Liver (tissue), 10 donors: ENCODE measurements at places on chromosomes 4 and X. TPM values are rescaled to one million over a fixed set of nuclear protein-coding genes. Genes with fewer than 3 reads are reported as not detected.

The PABPC1L2B gene
- total RNA-seq: not detected

The CT45A6 gene
- not detected for total RNA-seq

DNA sequence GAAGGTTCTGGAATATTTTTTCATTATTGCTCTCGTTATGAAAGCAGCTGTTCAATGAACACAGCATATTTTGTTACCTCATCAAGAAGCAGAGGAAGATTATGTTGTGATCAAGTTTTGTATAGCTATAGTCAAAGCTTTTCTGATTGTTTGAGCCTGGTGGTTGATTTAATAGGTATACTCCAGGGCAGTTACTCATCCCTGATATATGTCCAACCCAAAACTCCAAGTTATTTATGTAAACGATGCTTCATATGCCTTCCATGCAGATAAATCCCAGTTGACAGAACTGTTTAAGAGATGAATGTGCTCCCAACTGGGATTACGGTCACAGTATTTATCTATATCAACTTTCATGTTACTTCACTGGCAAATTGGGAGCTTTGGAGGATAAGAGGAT, 19.1 kb downstream of the NAA11 start:
- DNase-seq: no peak

DNA sequence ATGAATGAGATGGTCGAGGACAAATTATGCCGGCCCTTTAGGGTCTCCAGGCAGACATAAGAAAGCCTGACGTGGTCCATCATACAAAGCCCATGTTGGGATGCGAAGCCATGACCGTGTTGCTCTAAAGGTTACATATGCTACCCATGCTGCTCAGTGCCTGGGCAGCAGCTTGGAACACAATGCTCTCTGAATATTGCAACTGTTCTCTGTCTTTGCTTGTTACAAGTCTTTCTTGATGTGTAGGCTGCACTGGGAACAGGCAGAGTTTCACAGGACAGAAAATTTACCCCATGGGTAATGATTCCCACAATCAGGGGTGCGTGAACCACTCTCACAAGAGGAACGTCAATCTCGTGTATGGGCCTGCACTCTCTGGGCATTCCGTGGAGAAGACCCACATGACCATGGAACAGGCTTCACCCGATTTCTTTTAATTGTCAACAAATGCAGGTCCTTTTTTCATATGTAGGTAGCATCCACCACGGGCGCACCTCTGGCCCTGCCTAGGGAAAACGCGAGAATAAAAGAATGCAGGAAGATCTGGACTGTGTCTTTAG, 66.3 kb downstream of the NBDY start:
- DNase-seq: no peak

DNA sequence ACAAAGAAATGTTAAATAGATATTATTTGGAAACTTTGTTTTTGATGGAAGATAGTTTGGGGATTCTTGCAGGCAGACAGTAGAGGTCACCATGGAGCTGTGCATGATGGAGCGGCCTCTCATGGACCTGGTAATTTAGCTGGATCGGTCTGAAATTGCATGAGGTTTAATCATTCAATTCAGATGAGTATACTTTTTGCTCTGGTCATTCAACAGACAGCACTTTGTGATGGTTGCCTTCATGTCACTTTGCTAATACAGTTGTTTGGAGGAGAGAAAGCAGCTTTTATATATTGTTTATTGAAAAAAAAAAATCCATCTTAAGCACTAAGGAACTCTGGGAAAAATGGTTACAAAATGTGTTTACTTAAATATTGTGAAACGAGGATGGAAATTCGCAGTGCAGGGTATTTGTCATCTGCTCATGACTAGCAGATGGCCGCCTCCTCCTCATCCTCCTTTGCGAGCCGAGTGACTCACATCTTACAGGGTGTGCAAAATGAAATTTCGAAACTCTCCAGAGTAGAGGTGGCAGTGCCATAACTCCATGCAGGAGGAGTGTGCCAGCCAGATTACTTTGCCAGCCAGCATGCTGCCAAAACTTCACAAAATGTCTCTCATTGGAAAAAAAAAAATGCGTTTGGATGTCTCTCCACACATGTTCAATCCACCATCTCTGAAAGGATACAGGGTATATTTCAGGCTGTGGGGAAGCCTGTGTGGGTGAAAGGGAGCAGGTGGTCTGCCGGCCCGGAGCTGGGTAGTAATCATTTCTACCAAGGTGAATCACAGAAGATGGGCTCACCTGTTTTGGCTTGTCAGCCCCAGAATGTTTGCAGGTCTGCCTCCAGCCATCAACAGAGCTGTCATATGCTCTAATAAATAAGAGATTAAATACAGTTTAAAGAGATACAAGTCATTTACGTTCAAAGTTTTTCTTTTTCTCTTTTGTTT, 314.9 kb upstream of the DIPK2B start:
- no peak for DNase-seq

The BEND4 gene
- 0.28 TPM for total RNA-seq

DNA sequence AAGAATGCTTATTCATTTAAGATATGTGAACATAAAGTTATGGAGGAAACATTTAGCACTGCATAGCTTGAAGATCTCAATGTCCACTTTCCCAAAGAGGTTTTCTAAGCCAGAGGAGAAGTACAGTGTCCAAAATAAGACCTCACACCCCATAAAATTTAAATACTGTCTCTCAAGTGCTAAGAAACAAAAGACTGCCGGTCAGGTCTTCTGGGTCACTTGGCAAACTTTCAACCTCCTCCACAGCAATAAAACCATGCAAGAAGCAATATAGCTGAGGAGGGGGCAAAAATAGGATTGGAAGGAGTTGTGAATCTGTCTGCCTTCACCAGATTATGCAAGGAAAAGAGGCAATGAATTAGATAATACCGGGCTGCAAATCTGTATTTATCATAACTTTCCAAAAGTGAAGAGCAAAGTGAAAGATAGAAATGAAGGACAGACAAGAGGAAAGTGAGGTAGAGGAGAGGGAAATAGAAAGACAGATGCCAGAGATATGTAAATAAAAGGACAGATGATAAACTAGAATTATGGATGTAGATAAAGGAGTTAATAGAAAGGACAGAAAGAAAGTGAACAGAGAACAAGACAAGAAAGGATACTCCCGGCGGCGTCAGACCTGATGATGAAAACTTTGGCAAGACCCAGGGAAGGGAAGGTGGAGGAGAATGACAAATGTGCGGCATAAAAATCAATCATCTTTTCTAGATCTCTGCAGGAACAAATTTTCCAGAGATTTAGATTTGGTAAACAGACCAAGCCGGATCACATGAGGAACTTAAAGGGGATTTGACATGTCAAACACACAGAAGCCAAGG, 152.7 kb upstream of the FAM241A start:
- no peak for DNase-seq

- DNase-seq: no peak
Observed at GRCh38 chrX:72545990-72546389, 26.7 kb downstream of the HDAC8 start.

The SORCS2 gene
- total RNA-seq: 1.3 TPM

DNA sequence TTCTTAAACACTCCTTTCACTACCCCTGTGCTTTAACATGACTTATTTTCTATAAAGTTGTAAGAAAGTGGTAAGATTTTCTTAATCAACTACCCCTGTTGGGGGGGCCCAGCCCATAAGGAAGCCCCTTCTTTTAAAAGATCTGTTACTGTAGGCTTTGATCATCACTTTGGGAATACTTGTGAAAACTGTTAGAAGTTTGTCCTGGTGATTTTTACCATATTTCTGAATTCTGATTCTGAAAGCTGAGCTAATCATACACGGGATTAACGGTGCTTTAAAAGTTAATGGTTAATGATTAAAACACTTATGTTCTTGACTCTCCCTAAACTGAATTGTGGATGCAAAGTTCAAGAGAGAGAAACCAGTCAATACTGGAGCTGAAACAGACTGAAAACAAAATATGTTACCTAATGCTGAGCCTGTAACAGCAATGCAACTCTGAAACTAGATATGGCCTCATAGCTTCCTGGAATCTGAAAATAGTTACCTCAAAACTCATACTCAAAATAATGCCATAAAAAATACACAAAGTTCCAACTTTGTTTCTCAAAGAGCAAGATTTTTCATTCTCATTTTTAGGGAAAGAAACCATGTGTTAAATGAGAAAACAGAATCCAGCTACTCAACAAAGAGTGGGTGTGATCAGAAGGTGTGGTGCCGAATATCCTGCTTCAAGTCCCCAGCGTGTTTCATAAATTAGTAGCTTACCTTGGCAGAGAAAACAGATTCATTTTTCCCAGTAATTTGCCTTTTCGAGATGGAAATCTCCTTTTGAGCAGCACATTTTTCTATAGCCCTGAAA, 31.6 kb downstream of the ADH7 start:
- no peak for DNase-seq

The USP51 gene
- total RNA-seq: 0.33 TPM
